ENCODE measurements at places on chromosomes 5 and 9.

- DNase-seq, result no peak
These were observed 704.1 kb downstream of the PRELID2 start for GRCh38 chr5:145130996-145131395.

DNA sequence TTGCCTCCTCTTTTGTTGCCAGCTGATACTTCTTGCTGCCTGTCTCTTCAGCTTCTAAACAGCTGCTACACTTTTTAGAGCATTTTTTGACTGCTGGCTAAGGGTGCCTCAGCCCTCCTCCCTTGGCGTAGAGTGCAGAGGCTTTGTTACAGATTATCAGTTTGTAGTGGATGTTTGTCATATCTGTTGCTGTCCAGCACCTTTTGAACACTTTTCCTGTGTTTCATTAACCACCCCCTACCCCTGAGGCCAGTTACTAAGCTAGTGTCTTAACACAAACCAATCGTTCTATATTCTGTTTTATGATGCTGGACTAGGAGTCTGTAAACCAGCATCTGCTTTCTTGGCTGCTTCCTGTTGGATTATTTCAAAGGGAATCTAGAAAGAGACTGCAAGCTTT, 441.5 kb downstream of the DNAH5 start:
- DNase-seq, result no peak

GRCh38 chr5:63127054-63127453, 548.4 kb downstream of the LRRC70 start:
- DNase-seq, result no peak

GRCh38 chr5:1548702-1549474, 25.1 kb upstream of the LPCAT1 start:
- DNase-seq, result no peak

DNA sequence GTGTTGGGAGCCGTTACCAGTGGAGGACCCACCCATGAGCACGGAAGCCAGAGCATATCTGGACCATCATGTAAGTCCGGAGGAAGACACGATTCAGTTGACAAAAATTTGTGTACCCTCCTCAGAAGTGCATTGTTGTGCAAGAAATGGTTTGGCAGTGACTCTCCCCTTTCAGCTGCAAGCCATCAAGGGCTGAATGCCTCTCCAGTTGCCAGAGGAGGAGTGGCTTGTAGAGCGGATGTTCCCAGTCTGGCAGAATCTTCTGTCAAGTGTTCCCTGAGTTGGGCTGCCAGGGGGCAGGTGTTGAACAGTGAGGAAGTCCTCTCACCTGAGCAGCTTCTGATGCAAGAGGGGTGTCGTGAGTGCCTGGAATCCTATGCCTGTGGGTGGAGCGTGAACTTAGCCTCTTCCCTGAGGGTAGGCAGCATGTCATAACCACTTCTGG, 27.6 kb upstream of the CDKN2AIPNL start:
- DNase-seq, result no peak

GRCh38 chr5:157546456-157547100, 29.0 kb downstream of the ADAM19 start:
- no peak for DNase-seq

GRCh38 chr5:137734962-137735554, 831 bp downstream of the KLHL3 start:
- no peak for DNase-seq

- no peak for DNase-seq
These were observed 12.0 kb downstream of the PBX3 start for GRCh38 chr9:125758986-125759763.

DNA sequence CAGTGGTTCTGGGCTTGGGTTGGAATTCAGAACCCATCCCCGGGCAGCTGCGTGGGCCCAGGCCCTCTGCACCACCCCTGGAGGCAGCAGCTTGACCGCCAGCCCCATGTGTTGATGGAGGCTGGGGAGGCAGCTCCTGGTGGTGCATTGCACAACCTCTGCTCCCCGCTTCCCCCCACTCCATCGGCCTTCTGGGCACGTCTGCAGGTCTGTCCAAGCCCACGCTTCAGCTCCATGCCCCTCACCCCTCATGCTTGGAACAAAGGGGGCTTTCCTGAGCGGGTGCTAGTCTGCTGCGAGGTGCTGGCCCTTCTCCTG, 1.4 kb downstream of the NCS1 start:
- DNase-seq, result no peak

DNA sequence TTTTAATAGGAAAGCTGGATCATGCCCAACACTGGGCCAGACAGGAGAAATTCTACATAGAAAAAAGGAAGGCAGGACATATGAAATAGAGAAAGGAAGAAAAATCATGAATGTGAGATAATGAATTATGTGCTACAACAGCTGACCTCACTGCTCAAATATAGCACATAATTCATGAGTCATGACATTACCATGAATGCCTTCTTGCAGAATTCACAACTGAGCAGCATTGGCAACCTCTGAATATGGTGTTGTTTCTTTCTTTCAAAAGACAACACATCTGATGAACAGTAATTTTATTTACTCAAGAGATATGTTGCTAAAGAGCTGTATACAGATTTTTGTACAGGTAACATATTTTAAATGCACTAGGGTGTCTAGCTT, 34.4 kb downstream of the APBA1 start:
- no peak for DNase-seq

DNA sequence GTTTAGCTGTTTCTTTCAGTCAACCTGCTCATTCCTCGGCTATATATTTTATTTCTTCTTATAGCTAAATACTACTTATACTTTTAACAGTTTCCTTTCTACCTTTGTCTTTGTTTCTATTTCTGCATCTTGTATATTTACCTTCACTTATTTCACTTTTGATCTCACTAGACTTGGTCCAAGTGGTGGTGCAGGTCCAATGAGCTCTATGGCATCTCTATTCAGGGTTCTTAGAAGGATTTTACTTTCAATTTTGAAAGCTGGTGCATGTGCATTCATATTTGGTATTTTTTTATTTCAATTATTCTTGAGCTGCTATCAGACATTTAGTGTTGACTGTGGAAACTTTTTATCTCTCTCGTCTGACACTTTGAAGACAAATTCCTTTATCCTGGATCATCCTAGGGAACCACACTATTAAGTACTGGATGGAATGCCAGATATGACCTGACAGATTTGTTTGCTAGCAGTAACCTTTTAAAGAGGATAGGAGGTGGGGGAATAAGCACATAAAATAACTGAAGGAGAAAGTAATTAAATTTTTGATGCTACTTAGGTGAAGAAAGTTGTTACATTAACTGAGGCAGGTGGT, 123.1 kb upstream of the PJA2 start:
- no peak for DNase-seq

DNA sequence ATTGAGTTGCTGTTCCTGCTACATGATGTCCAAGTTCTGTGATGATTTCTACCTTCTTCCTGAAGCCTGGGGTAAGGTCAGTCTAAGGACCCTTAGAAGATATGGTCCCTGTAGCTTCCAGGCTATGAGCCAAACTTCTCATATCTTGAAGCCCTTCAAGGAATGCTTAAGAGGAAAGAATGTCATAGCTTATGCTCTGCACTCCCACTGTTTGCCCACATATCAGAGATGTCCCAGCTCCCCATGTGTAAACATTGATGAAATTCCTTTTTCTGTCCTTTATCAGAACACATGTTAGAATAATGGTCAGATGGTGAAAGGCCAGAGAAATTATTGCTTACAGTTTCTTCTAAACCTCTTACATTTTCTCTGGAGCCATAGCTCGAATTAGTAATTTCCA, 41.4 kb upstream of the RUSC2 start:
- no peak for DNase-seq

DNA sequence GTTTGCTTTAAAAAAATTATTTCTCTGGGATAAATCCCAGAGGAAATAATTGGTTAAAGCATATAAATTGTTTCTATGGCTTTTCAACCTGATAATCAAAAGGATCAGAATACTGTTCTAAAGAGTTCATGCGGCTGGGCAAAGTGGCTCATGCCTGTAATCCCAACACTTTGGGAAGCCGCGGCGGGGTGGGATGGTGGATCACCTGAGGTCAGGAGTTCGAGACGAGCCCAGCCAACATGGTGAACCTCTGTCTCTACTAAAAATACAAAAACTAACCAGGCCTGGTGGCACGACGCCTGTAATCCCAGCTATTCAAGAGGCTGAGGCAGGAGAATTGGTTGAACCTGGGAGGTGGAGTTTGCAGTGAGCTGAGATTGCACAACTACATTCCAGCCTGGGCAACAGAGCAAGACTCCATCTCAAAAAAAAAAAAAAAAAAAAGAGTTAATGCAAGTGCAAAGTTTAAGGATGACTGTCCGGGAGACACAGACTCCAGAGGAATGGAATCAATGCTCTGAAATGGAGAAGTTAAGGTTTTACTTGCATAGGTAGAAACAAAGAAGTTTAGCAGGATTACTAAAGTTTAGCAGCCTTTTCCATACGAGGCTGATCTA, 16.6 kb upstream of the GRHPR start:
- DNase-seq, result no peak

GRCh38 chr9:37943345-37944265, 39.7 kb upstream of the SLC25A51 start:
- no peak for DNase-seq

- no peak for DNase-seq
These were observed 449.9 kb upstream of the PIK3R1 start for GRCh38 chr5:67765697-67766096.

- no peak for DNase-seq
These were observed 1.8 kb downstream of the GZMA start for GRCh38 chr5:55104036-55104772.

DNA sequence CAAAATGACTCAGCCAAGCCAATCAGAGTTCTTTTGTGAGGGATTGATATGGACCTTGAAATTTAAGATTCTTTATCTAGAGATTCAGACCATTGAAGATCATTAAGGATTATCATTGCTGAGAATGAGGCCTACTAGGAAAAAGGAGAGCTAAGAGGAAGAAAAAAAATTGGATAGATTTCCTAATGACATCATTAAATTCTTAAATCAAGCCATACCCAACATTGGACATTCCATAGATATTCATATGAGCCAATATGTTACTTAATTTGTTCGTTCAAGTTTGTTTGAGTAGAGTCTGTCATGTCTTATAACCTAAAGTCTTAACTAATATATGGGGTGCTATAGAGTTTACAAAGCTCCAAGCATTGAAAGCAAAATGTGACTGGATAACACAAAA, 727.9 kb upstream of the SEMA6A start:
- DNase-seq, result no peak

DNA sequence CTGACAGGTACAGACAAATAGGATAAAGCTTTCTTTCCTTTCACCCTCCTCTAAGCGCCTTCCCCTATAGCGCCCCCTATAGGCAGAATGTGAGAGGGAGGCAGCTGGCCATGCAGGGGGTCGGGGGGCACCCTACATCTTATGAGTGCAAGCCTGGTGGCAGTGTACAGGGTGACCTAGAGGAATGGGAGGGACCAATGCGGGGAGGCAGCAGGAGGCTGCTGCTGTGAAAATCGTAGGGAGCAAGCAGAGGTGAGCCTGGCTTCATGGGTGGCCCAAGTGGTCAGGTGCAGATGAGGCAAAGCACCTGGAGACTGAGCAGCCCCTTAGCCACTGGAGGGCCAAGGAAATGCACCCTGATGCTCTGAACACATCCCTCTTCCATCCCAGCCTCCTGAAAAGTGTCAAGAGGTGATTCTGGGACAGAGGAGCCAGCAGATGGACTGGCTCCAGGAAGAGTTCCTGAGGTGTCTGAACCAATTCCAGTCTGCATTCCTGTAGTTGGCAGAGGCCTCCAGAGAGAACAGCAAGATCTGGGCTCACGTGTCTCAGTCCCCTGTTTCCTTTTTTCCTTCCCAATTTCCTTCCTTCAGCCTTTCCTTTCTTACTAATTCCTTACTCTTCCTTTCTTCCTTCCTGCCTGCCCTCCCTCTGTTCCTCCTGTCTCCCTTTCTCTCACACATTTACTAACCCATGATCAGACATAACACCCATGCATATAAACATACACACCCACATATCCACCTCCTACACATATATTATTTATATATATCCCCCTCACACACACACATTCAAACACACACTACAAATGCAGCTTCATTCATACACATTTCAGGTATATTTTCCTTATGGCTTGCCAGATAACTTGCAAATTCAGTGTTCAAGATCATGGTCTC, 32.8 kb upstream of the GALNT10 start:
- DNase-seq, result no peak

GRCh38 chr5:27594141-27594540, 555.8 kb upstream of the CDH9 start:
- DNase-seq, result no peak

GRCh38 chr9:134860510-134860909, 20.1 kb upstream of the FCN2 start:
- no peak for DNase-seq

DNA sequence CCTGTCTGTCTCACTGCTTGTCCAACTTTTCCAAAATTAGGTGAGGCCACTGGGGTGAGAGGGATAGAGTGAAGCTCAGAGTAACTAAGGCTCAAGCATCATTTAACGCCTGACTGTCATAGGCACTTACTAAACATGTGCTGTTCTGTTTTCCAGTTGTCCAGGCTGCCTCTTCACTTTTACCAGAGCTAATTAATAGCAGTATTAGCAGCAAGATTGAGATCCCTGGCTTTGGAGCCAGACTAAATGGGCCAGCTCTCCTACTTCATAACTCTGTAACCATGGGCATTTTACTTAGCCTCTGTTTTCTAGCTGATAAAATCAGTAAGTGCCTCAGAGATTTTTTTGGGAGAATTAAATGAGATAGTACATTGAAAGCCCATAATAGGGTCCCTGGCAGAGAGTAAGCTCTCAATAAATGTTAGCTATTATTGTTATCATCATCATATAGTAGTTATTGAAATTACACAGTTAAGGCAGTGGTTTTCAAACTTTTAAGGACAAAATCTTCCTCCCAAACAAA, 146.2 kb upstream of the LHFPL2 start:
- no peak for DNase-seq

DNA sequence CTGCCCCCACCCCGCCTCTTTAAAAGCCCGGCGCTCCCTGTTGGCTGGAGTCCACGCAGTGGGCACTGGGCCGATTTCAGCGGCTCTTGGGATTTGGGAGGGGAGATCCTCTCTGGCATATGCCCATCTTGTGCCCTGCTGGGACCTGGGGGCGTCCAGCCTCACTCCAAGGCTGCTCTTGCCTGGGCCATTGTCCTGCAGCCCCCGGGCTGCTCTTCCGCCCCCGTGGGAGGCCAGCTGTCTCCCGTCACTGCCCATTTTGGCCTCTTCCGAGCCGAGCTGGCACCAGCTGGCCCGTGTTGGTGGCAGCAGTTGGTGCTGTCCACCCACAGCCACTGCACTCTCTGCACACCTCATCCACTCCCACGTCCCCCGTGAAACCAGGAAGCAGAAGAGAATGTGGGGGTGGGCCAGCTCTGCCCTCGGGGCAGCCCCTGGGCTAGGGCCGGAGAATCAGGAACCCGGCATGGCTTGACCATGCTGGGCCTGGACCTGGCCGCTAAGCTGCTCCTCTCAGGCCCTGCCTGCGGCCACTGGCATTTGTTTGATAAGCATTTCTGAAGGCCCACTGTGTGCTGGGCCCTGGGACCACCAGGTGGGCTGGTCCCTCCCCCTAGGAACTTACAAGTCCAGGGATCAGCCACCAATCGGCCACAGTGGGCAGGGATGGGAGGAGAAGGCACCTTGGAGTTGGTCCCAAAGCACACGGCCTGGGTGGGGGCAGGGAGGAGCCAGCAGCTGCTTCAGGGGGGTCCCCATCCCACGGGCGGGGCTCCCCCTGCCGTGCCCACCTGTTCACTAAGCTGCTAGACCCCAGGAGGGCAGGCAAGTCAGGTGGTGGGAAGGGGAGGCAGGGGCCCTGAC, 2.2 kb downstream of the C8G start:
- no peak for DNase-seq

- no peak for DNase-seq
These were observed 82.9 kb downstream of the SGCD start for GRCh38 chr5:156409834-156410233.

- DNase-seq, result no peak
These were observed 1.3 kb downstream of the TNFSF15 start for GRCh38 chr9:114804505-114804904.

GRCh38 chr9:87510252-87510683, 12.6 kb downstream of the DAPK1 start:
- DNase-seq, result no peak
